Right ventricle myocardium inferior (tissue), 1 donor: ENCODE measurements at places on chromosomes 6 and 20. TPM values are rescaled to one million over a fixed set of nuclear protein-coding genes. Genes with fewer than 3 reads are reported as not detected.

Gene THEMIS
- total RNA-seq: 0.08 TPM

Gene CENPW
- total RNA-seq: 0.65 TPM

DNA sequence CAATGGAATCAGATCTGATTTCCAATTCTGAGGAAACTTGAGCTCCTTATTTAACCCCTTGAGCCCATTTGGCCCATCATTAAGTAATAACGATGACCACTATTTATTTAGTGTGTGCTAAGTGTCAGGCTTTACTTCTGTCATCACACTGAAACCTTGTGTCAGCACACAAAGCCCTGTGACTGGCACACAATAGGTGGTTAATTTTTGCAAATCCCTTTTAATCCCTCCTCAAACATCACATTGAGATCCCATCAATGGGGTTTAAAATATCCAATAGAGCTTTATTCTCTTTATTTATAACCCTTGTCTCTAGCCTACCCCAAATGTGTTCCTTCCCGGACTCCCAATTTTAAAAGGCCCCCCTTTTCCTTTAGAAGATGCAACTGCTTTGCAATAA, 656.8 kb upstream of the CHD6 start:
- no peak for DNase-seq

GRCh38 chr6:73803562-73804241, 107.7 kb downstream of the CD109 start:
- DNase-seq: no peak

DNA sequence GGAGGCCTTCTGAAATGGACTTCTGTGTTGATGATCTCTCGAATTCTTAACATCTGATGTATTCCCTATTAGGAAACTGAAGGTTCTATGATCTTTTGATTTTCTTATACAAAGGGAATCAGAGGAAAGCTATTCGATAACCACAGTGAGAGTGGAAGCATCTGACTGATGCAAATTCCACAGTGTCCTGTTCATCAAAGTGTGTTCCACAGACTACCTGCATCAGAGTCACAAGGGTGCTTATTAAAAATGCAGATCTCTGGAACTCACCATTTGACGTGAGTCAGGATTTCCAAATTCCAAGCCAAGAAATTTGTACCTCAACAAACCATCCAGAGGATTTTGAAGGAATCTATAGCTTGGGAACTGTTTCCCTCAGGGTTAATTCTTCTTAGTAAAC, 4.4 kb upstream of the MEP1A start:
- DNase-seq: no peak
